NCI-H345 (cell line): ENCODE measurements at places on chromosomes 5 and 9.

DNA sequence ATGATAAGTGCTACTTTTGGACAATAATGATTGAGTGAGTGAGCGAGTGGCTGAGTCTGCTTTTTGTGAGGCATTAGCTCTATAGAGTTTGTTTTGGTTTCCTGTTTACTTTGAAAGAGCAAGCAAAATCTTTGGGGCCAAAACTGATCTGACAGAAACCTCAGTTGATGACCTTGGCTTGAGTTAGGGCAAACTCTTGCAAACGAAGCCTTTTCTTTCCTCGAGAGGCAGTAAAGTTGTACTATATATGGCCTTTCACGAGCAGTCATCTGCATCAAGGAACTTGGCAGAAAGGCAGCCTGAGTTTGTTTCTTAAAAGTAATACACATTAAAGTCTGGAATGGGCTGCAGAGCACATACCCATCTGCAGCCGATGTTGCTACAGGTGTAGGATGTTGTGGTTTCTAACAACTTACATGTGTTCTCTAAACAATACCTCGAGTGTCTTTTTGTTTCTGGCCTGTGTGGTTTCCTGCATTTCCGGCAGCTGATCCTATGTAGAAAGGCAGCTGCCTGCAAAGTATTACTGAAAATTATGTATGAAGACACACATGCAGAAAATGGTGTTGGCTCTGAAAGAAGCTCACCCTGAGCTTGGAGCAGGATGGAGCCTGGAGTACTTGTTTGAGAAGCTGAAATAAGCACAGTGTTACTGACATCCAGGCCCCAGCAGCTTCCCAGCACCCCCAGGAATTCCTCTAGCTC is 60.8 kb downstream of the FOXD1 start:
- peak; percentile 72 for DNase-seq

- no peak for DNase-seq
These were observed 1.4 kb downstream of the NRARP start for GRCh38 chr9:137300567-137301080.

- DNase-seq = no peak
These were observed 4.6 kb downstream of the PTCH1 start for GRCh38 chr9:95511952-95512708.

DNA sequence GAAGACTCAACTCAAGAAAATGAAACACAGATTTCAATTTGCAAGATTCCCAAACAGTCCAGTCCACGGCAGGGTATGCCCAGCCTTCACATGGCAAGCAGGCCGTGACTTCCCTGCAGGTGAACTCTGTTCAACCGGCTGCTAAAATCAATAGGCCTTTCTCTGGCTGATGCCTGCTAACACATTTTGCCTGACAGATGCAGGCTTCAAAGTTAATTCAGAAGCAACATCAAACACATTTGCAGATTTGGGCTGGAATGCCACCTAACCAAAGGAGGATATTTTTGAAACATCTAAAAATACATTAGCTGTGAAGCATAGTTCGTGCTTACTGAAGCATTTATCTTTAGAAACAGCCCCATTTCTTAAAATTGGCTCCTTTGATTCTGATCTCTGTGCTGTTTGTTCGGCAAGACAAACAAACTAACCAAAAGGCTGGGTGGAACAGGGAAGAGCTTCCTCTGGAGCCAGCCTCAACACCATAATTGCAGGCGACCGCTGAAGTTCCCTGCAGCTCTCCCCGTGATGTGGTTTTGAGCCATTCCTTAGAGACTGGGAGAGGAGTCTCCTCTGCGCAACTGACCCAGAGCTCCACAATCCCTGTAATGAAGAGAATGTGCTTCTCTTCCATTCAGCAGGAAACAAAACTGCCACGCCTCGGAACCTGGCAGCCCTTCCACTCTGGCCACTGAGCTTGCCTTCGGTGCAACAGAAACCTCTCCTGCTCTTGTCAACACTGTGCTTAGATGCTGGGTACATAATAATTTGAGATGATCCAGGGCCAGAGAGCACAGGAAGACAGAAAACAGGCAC is 126.5 kb downstream of the MYO10 start:
- peak; percentile 23 for DNase-seq

- DNase-seq = no peak
These were observed 522.7 kb downstream of the HTR1A start for GRCh38 chr5:63439537-63439936.

- no peak for DNase-seq
These were observed 177.2 kb downstream of the MAPKAP1 start for GRCh38 chr9:125529589-125530515.

GRCh38 chr9:123353984-123354591 is 1.9 kb upstream of the CRB2 start:
- DNase-seq = peak; percentile 66

GRCh38 chr5:174601946-174602345 is 122.4 kb upstream of the MSX2 start:
- DNase-seq = no peak

DNA sequence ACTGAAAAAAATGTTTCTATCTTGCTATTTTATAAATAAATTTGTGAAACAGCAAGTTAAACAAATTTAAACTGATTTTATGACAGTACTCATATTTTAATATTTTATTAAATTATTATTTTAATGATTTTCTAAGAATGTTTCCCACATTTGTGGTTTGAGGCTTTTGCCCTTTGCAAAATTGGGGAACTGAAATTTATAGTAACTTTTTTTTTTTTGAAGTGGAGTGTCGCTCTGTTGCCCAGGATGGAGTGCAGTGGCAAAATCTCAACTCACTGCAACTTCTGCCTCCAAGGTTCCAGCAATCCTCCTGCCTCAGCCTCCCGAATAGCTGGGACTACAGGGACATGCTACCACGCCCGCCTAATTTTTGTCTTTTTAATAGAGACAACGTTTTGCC is 7.2 kb upstream of the ADGRV1 start:
- no peak for DNase-seq

GRCh38 chr5:33445798-33446197 is 5.0 kb downstream of the TARS1 start:
- no peak for DNase-seq

GRCh38 chr9:135520916-135521607 is at the start of gene LCN1:
Gene LCN1, plus strand, starts transcription at chr9:135521440. Its CDS starts 58 bp downstream, at chr9:135521498.
- DNase-seq = no peak

DNA sequence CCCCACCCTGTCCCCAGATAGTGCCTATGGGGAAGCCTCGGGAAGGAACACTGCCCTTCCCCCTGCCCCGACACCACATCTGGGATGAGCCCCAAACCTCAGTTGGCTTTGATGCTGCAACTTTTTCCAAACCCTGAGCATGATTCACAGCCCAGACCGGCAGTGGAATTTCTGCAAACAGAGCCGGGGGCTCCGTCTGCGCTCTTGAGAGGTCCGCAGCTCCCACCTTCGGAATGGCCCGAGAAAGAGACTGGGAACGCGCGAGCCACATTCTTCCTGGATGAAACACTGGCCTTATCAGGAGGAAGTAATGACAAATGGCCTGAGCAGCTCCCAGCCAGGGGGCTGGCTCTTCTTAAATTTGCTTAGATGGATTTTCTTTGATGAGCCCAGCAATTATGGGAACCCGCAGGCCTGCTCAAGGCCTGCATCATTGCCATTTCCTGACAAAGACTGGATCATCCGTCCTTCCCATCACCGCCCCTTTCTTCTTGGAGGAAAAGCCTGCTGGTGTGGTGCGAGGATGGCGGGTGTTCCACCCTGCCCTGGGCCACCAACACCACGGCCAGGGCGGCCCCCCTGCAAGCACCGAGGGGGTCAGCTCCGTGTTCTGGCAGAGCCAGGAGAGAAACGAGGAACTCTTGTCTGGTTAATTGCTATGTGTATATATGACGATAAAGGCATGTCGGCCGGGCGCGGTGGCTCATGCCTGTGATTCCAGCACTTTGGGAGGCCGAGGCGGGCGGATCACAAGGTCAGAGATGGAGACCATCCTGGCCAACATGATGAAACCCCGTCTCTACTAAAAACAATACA is 38.8 kb upstream of the COL5A1 start:
- no peak for DNase-seq

GRCh38 chr5:149576021-149576420 is 5.3 kb upstream of the ARHGEF37 start:
- DNase-seq = no peak

- DNase-seq = no peak
These were observed 87.5 kb upstream of the RANBP3L start for GRCh38 chr5:36389245-36389644.

- DNase-seq = no peak
These were observed 7.3 kb downstream of the PPP3R2 start for GRCh38 chr9:101587332-101588043.

GRCh38 chr5:112475747-112476365 is 56.8 kb upstream of the EPB41L4A start:
- no peak for DNase-seq

- no peak for DNase-seq
These were observed 37.6 kb downstream of the SYK start for GRCh38 chr9:90839183-90839728.

- no peak for DNase-seq
These were observed 64.1 kb upstream of the IRX4 start for GRCh38 chr5:1946776-1947175.

- no peak for DNase-seq
These were observed 81.0 kb upstream of the BNC2 start for GRCh38 chr9:16951502-16951901.

- no peak for DNase-seq
These were observed 57.8 kb downstream of the IZUMO3 start for GRCh38 chr9:24487946-24488345.

- DNase-seq = no peak
These were observed 25.8 kb downstream of the NSUN2 start for GRCh38 chr5:6606884-6607558.
